ENCODE measurements at places on chromosomes 3 and 15. TPM values are rescaled to one million over a fixed set of nuclear protein-coding genes. Genes with fewer than 3 reads are reported as not detected.

- no peaks in the 10 kb centered on the region for H3K27me3 ChIP-seq
- no peak overlapping the region for H3K4me3 ChIP-seq
- H3K27ac ChIP-seq: no peak overlapping the region
- H3K36me3 ChIP-seq: no peaks in the 10 kb centered on the region
Observed at GRCh38 chr15:50190166-50190570, 8.2 kb downstream of the SLC27A2 start.

DNA sequence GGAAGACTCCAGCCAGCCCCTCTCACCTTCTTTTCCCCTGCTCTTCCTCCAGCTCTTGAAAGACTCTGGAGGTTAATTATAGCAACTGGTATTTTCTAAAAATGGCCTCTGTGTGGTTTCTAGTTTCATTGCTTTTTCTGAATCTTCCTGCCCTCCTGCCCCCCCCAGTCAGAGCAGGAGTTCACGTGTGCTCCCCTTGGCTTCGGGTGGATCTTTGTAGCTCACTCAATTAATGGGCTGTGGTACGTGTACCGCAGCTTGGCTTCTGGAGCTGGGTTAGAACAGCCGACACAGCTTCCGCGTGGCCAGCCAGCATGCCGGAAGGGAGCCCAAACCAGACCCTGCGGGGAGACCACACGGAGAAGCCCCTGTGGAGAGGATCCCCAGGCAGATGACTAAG, 31.5 kb downstream of the TM2D3 start:
- H3K4me1 ChIP-seq: peaks cover 15% of the 10 kb centered on the region
- H3K27me3 ChIP-seq: no peaks in the 10 kb centered on the region
- H3K4me3 ChIP-seq: peak overlapping the region; percentile 8
- DNase-seq: peak; percentile 9

GRCh38 chr15:37097144-37097919, 3.0 kb downstream of the MEIS2 start:
- H3K27me3 ChIP-seq: peaks cover 3% of the 10 kb centered on the region
- no peak for DNase-seq

GRCh38 chr3:111652492-111653180, 57.5 kb upstream of the ZBED2 start:
- H3K4me3 ChIP-seq: no peak overlapping the region
- no peak overlapping the region for H3K27ac ChIP-seq
- no peak for DNase-seq

The CYP11A1 gene
- polyA plus RNA-seq: 0.15 TPM

The TMEM207 gene
- polyA plus RNA-seq: not detected

DNA sequence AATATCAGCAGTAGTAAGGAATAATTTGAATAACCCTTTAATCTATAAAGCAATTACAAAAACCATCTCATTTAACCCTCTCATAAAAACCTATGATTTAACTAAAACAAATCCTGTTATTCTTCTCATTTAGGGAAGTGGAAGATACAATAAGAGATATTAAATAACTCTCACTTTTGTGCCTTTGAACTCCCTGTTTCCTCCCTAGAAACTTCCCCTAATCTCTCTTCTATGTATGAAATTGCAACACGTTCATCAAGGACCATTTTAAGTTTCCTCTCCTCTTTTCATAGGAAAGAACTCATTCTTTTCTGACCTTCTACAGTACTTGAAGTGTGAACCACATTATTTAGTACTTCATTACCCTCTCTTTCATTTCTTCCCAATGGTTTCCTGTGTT, 18.8 kb upstream of the FAM81A start:
- H3K36me3 ChIP-seq: no peaks in the 10 kb centered on the region
- H3K4me1 ChIP-seq: peaks cover 10% of the 10 kb centered on the region
- no peak overlapping the region for H3K4me3 ChIP-seq
- no peak for DNase-seq
- H3K27me3 ChIP-seq: no peaks in the 10 kb centered on the region
- no peak overlapping the region for H3K27ac ChIP-seq

The DNAJA4 gene
- polyA plus RNA-seq: 4.4 TPM

- no peak for DNase-seq
- H3K27me3 ChIP-seq: no peaks in the 10 kb centered on the region
- no peak overlapping the region for H3K27ac ChIP-seq
- peaks cover 5% of the 10 kb centered on the region for H3K4me1 ChIP-seq
Observed at GRCh38 chr3:124999317-124999716, 56.5 kb downstream of the HEG1 start.

DNA sequence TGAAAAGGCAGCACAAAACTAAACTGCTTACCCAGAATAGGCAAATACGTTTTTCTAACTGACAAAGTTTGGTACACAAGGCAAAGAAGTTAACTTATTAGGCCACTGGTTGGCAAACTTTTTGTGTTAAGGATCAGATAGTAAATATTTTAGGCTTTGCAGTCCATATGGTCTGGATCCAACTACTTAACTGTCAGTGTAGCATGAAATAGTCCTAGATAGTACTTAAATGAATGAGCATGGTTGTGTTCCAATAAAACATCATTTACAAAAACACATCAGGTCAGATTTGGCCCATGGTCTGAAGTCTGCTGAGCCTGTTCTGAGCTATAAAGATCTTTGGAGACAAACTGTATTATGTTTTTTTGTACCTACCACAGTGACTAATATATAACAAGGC, 136.9 kb downstream of the PCCB start:
- H3K36me3 ChIP-seq: no peaks in the 10 kb centered on the region
- H3K4me3 ChIP-seq: no peak overlapping the region
- no peaks in the 10 kb centered on the region for H3K27me3 ChIP-seq
- peaks cover 8% of the 10 kb centered on the region for H3K4me1 ChIP-seq
- no peak for DNase-seq

DNA sequence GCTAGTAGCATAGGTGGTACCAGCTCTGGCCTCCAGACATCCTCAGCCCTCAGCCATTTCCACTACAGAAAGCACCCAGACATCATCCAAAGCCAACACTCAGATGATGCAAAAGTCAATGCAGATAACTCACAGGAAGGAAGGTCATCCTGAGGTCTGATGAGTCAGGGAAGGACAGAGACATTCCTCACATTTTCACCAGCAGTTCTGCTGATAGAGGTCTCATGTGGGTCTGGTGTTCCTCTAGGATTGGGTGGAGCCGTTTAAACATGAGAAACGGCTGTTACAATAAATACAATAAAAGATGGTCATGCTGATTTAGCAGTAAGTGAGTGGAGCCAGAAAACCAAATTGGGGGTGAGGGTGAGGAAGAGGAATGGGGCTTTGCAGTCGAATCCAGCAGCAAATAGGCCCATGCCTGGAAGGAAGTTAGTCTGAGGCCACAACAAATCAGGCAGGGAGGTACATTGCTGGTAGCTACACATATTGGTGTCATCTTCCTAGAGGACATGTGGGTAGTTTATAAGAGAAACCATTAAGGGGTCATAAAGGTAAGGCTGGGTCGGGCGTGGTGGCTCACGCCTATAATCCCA, 33.3 kb upstream of the FLNB start:
- H3K4me1 ChIP-seq: no peaks in the 10 kb centered on the region
- no peaks in the 10 kb centered on the region for H3K36me3 ChIP-seq
- no peak for DNase-seq
- H3K27ac ChIP-seq: no peak overlapping the region
- no peak overlapping the region for H3K4me3 ChIP-seq

The DUOX2 gene
- not detected for polyA plus RNA-seq

The TRIM42 gene
- polyA plus RNA-seq: not detected

DNA sequence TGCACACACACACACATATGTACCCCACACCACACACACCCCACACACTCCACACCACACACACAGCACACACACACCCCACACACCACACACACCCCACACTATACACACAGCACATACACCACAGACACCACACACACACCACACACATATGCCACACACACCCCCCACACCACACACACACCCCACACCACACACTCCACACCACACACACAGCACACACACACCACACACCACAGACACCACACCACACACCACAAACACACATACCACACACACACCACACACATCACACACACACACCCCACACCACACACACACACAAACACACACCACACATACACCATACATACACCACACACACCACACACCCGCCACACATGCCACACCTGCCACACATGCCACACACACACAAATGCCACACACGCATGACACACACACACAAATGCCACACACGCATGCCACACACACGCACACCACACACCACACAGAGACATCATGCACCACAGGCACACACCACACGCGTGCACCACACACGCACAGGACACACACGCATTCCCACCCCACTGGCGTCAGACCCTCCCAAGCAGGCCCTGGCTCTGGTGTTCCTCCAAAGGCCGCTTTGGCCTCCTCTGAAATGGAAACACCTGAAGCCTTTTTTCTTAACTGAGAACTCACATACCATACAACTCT, 15.7 kb downstream of the CHST13 start:
- H3K36me3 ChIP-seq: no peaks in the 10 kb centered on the region
- no peaks in the 10 kb centered on the region for H3K27me3 ChIP-seq
- DNase-seq: no peak
- H3K27ac ChIP-seq: no peak overlapping the region
- H3K4me1 ChIP-seq: no peaks in the 10 kb centered on the region

GRCh38 chr3:107965136-107965655, 125.6 kb downstream of the CD47 start:
- no peaks in the 10 kb centered on the region for H3K36me3 ChIP-seq
- H3K27me3 ChIP-seq: no peaks in the 10 kb centered on the region
- H3K4me3 ChIP-seq: no peak overlapping the region
- no peak overlapping the region for H3K27ac ChIP-seq
- H3K4me1 ChIP-seq: no peaks in the 10 kb centered on the region

DNA sequence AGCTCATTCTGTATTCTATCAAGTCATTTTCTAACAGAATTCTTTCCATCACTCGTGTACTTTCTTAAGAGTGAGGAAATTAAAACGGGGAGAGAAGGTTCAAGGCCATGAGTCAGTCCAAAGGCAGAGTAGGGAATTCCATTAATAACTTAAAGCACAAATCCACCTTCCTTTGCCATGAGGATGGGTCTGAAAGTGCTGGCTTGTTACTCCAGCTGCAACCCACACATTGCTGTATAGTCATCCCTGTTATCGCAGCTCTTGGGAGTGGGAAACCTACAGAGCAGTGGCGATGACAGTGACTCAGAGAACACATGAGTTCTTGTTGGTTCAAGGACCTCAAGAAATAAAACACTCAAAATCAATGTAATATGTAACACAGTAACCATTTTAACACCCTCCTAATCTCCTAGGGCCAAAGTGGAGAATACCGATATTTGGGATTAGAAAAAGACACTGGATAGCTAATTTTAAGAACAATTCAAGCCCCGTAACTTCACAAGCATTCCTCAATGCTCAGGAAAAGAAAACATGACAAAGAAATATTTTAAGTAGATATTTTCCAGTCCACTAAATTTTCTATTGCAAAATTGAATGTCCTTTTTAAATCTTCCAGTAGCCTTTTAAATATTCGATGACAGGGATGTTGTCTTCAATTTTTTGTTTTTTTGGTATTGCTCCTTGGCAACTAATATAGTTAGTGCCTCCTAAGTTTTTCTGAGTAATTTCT, 179.9 kb upstream of the THBS1 start:
- no peaks in the 10 kb centered on the region for H3K27me3 ChIP-seq
- H3K4me1 ChIP-seq: no peaks in the 10 kb centered on the region
- no peak for DNase-seq
- H3K27ac ChIP-seq: no peak overlapping the region

DNA sequence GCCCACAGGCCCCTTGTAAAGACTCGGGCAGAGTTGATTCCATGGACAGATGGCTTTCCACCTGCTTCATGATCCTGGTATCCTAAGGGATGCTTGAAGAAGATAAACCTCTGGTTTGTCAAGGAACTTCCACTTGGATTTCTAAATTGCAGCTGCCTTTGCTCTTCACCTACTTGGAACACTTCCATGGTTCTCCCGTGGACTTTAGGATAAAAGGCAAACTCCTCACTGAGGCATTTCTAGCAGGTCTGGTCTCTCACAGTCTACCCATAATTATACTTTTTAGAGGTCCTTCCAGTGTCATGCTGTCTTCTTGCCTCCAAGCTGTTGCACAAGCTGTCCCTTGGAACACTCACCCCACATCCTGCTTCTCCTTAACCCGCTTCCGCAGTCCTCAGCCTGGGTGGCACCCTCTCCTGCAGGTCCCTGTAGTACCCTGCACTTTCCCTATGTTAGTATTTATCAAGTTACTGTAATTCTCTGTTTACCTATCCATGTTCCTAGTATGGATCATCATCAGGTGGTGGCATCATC, 12.7 kb downstream of the TLNRD1 start:
- H3K36me3 ChIP-seq: no peaks in the 10 kb centered on the region
- H3K4me3 ChIP-seq: no peak overlapping the region
- H3K4me1 ChIP-seq: no peaks in the 10 kb centered on the region

The KBTBD13 gene
- polyA plus RNA-seq: not detected

DNA sequence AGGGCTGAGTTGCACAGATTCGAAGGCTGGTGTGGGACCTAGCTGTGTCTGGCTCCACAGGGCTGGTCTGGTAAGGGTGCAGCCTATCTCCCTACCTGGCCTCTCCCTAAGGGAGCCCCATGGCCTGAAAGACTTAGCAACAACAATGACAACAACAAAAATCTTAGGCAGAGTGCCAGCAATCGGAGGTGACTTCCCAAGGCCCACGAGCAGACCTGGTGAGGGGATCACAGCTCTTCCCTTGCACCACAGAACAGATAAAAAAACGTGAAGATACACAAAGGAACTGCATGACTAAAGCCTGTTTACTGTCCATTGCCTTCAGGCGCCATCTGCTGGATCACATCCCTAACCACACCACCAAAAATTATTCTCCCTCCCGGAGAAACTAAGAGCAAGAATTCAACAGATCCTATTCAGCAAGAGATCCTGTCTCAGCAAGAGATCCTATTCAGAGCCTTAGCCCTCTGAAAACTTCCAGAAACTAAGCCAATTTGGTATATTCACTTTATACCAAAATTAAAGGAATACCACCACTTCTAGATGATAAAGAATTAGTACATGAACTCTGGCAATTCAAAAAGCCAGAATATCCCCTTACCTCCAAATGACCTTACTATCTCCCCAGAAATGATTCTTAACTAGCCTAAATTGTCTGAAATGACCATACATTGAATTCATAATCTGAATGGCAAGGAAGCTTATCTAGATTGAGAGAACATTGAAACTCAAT, 24.1 kb upstream of the OR5K4 start:
- no peak overlapping the region for H3K4me3 ChIP-seq
- H3K4me1 ChIP-seq: peaks cover 5% of the 10 kb centered on the region
- H3K36me3 ChIP-seq: no peaks in the 10 kb centered on the region
- H3K27me3 ChIP-seq: no peaks in the 10 kb centered on the region

DNA sequence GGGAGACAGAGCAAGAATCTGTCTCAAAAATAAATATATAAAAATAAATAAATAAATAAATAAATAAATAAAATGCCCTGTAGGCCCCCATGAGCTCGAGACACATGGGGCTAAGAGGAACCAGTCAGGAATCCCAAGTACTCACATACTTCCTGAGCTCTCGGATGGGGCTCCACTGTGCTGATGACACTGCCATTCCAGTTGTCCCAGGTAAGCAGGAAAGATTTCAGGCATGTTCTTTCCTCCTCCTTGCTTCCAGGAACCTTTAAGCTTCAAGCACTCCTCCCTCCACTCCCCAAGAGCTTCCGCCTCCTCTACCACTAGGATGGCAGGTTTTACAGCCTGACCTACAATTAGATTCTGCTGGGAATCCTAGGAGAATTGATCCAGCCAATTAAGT, 113.4 kb downstream of the SLC49A4 start:
- DNase-seq: no peak
- no peaks in the 10 kb centered on the region for H3K4me1 ChIP-seq
- no peaks in the 10 kb centered on the region for H3K27me3 ChIP-seq
- no peaks in the 10 kb centered on the region for H3K36me3 ChIP-seq
- H3K27ac ChIP-seq: no peak overlapping the region
- H3K4me3 ChIP-seq: no peak overlapping the region
